ENCODE measurements at places on chromosomes 16 and 17.
A peak's percentile ranks its signal among the peaks of the same experiment; 100 is the strongest.

- no peak for DNase-seq
Measured at GRCh38 chr17:77755410-77755963, 203.0 kb upstream of the TNRC6C start.

DNA sequence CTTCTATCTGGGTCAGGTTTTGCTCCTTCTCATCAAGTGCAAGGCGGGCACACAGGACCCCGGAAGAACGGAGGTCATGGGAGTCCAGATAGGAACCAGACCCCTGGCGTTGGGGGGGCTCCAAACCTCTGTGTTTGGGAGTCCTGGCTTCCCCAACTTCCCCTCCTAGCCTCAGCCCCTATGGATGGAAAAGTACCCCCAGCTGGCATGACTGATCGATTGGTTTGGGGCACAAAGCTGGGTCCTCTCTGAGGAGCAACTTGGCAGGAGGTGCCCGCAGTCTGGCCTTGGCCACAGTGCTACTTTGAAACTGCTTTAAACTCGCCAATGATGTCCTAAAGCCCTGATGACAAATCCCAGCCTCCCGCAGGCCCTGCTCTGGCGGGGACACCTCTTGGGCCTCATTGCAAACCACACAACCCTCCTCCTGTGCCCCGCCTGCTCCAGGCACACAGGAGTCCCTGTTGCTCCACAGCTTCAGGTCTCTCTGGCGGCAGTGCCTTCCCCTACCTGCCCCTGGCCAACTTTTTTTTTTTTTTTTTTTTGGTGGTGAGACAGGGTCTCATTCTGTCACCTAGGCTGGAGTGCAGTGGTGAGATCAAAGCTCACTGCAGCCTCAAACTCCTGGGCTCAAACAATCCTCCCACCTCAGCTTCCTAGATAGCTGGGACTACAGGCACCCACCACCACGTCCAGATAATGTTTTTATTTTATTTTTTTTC lies 38.0 kb upstream of the SNN start:
- DNase-seq, result no peak

DNA sequence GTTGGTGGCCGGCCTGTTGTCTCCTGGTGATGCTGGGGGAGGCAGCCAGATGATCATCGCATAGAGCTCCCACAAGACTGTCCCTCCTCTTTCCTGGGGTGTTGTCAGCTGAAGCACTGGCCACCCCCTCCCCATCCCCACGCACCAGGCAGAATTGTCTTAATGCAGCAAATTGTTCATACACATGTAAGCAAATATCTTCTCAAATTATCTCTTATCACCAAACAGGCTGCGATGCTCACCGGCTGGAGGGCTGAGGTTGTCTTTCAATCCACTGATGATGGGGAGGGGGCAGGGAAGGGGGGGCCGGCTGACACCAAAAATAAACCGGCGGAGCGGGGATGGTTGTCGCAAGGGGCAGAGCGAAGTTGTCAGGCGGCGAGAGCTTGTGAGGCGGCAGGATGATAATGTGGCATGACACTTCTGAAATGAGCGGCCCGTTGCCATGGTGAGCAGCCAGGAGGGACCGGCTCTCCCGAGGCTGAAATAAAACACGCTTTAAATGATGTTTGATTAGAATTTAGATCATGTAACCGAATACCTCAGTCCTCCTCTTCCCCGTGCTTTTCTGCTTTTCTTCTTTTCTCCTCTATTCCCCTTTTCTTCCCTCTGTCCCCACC lies 59.8 kb downstream of the MRM1 start:
- no peak for DNase-seq

- no peak for DNase-seq
Measured at GRCh38 chr17:78589031-78589675, 12.0 kb upstream of the DNAH17 start.

- no peak for DNase-seq
Measured at GRCh38 chr17:13568582-13569397, 32.9 kb downstream of the HS3ST3A1 start.

DNA sequence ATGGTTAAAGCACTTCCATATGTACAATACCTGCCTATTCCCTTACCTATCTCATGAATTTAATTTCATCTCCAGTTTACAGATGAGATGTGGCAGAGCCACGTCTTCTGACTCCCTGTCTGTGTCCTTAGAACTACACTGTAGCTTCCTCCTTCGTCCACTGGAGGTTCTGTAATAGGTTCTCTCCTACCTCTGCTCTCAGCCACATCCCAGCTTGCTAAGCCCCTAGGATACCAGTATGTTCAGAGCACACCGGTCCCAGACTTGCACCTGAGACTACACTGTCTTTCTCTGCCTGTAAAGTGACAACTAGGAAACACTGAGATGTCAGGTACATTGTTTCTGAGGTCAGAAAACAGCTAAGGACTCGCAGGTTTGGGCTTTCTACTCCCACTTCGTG lies 3.8 kb upstream of the RASL10B start:
- DNase-seq, result no peak

DNA sequence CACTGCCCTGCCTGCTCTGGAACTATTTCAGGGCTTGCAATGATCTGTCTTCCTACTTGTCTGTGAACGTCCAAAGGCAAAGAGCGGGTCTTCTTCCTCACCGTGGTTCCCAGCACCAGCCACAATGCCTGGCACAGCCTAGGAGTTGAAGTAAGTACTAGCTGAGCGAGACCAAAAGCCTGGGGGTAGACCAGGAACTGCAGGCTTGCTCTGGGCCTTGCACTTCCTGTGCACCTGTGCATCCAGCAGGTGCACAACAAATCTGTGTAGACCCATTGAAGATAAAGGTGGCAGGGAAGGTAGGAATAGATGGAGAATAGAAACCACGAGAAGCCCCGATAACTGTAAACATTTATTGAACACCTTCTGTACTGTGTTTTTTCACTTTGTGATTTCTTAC lies 4.6 kb downstream of the FAM171A2 start:
- DNase-seq, result no peak

- DNase-seq, result no peak
Measured at GRCh38 chr16:22123146-22123545, 30.8 kb downstream of the VWA3A start.

GRCh38 chr16:11181899-11182279 lies 74.1 kb downstream of the SOCS1 start:
- DNase-seq, result peak; percentile 39
